ENCODE measurements at places on chromosomes 3 and 15.

- DNase-seq, result no peak
Observed at GRCh38 chr3:196918968-196919367, 23.4 kb downstream of the NCBP2 start.

GRCh38 chr15:55824857-55825613, 82.1 kb upstream of the PRTG start:
- no peak for DNase-seq

DNA sequence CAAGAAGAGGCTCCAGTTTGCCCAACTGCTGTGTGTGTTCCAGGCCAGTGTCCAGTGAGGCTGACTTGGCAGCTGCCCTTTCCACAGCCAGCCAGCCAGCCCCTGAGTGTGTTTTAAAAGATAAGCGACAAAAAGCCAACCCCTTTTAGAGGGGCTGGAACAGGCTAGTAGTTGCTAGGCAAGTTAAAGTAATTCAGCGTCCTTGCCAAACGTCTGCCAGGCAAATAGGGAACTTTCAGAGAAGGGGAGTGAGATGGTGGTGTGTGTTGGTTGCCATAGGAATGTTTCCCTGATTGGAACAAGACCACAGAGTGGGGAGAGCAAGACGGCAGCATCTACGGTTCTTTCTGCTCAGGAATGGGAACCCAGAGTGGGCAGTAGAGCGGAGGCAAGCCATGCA, 86.3 kb downstream of the TMEM108 start:
- DNase-seq, result peak; percentile 47

GRCh38 chr3:138921316-138922292, 25.3 kb downstream of the FOXL2 start:
- no peak for DNase-seq

DNA sequence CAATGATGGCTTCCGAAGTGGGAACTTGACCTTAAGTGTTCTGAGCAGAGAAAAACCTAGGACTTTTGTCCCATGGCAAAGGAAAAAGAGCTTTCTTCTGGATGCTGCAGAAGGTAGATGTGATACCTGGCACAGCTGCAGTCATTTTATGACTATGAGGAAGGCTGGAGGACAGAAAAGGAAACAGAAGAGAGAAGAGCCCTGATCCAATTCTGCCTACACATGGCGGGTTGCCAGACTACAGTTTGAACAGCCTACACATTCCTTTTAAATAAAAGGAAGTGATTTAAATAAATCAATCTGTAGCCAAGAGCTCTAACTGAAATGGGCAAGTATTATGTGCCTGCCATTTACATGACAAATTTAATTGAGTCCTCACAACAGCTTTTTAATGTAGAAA, 43.6 kb upstream of the CHRNB4 start:
- DNase-seq, result no peak
